H7 (cell line): ENCODE measurements at places on chromosomes 7 and 10.

DNA sequence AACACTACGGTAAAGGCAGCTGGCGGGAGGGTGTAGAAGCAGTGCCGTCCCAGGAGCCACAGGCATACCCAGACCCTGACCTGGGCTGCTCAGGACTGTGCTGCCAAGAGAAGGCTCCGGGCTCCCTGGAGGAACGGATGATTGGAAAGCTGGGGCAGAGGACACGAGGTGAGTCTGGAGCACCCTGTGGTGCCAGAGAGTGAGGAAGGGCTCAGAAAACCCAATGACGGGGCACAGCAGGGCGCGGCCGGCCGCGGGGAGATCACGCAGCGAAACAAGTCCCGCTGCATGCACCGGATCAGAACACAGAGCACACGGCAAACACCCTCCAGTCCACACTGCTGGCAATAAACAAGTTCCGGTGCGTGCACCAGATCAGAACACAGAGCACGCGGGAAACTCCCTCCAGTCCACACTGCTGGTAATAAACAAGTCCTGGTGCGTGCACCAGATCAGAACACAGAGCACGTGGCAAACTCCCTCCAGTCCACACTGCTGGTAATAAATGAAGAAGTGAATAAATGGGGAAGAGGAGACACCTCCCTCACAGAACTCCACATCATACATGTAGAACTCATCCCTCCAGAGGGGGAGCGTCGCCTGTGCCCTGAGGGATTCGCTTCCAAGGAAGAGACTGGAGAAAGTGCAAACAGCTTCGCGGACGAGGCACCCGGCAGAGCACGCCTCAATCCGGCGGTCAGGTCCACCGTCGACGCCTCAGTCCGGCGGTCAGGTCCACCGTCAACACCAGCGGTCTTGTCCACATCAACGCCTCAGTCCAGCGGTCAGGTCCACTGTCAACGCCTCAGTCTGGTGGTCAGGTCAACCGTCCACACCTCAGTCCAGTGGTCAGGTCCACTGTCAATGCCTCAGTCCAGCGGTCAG is 265.0 kb downstream of the MAD1L1 start:
- DNase-seq: no peak

DNA sequence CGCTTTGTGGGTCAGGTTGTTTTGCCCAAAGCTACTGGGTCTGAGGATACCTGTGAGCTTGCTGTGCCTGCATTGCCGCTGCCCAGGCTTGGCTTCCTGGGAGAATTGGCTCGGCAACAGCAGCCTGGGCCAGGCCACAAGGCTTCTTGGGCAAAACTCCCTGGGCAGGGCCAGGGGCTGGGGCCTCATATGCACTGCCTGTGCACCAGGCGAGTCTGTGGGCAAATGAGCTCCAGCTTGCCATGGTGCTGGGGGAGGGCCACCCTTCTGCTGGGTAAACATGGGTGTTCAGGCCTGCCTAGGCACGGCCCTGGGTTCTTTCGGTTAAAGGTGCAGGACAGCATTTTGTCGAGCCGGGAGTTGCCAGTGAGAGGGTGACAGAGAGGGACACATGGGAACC is 19.4 kb downstream of the ZMIZ1 start:
- DNase-seq: no peak

- no peak for DNase-seq
These were observed 9.7 kb downstream of the PRLHR start for GRCh38 chr10:118585794-118586193.

GRCh38 chr10:106502641-106503040 is 661.9 kb downstream of the SORCS1 start:
- no peak for DNase-seq

GRCh38 chr10:64786989-64787388 is 1265.8 kb downstream of the REEP3 start:
- DNase-seq: no peak

DNA sequence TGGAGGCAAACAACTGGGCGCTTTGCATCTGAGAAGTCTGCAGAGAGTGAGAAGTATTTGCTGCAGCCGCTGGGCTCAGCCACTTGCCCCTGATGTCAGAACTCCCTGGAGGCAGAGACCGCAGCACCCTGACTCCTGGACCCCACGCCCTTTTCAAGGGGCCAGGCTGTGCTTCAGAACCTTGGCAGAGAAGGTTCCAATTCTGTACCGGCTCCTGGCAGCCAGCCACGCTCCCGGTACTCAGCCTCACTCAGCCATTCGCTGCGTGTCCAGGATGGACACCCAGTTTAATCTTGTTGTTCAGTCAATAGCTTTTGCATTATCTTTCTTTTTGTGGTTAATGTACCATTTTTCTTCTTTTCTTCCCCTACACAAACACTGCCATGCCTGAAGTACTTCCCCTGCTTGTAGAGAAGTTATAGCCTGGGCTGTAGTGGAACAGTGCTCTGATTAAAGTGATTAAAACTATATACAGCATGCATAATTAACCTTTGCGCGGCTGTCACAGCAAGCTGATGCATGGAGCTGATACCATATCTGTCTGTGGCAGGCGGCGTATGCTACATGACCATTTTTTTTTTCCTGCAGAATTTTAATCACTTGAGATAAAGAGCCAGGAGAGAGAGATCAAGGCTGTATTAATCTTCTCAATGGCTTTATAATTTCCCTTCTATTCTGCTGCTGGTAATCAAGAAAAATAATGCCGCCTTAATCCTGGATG is 578.5 kb downstream of the SDK1 start:
- no peak for DNase-seq
